ENCODE measurements at places on chromosomes 3 and 15.
A peak's percentile ranks its signal among the peaks of the same experiment; 100 is the strongest.

DNA sequence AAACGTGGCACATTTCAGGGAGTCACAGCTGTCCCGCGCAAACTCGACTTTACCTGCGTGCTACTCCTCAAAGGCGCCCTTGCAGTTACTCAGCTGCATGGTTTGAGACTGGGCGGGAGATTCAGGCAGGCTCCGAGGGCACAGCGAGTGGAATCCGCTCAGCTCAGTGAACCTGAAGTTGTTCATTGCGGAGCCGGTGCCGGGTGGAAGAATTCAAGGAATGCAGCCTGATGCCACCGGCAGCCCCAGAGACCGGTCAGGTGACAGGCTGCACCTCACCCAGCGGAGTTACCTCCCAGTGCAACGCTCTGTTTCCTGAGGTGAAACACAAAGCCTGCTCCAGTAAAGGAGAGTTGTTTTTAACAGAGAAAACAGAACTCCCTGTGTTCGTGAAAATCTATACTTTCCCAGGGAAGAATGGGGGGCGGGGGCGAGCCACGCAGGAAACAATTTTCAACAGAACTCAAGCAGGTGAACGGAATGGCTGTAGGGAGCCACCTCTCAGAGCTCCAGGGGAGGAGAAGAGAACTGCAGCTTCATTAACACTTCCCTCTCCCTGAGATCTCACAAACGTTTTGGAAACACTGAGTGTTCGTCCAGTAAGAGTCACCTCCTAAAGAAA is 3.8 kb downstream of the VEPH1 start:
- DNase-seq, result no peak

- no peak for DNase-seq
Measured at GRCh38 chr3:121665488-121665887, 4.8 kb upstream of the HCLS1 start.

- peak; percentile 84 for DNase-seq
Measured at GRCh38 chr3:4303187-4304123, at the start of gene SETMAR. Gene SETMAR, plus strand, starts transcription at chr3:4303369. Its CDS starts 2 bp downstream, at chr3:4303371.

- DNase-seq, result no peak
Measured at GRCh38 chr15:41169781-41170180, 53.7 kb upstream of the INO80 start.

DNA sequence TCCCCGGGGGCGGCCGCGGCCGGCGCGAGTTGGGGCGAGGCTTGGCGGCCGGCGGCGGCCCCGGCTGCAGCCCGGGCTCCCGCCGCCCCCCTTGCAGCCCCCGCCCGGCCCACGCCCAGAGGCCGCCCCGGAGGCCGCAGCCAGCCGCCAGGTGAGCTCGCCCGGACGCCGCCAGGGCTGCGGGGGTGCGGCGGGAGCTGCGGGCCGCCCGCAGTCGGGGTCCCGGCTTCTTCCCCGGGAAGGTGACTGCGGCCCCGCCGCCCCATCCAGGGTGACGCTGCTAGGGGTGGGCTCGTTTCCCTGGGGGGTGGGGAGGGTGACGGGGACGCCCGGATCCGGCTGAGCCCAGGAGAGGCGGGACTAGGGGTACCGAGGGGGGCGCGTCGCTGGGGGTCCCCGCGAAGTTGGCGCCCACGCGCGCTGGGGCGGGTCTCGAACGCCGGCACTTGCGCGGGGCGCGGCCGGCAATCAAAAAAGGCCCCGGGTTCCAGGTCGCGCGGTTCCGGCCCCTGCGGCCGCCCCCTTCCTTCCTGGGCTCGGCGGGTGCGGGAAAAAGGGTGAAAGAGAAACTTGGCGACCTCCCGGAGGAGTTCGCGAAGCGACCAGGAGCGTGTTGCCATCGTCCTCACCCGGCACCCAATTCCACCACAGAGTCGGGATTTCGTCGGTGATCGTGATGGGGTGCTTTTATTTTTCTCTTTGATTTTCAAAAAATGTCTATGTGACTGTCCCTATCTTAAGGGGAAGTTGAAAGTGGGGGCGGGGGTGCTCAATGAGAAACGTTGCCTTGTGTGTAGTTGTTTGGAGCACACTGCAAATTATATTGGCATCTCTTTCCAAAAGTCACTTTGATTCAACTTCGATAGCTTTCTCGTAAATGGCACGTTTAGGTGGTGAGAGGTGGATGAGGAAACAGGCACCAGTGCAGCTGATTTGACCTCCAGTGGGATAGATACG is 619 bp downstream of the ATXN7 start:
- no peak for DNase-seq
